ENCODE measurements at places on chromosomes 13 and 19.

GRCh38 chr13:46553521-46553885 is 533 bp downstream of the LRCH1 start:
- DNase-seq, result no peak

GRCh38 chr19:584240-585001 is 5.3 kb upstream of the HCN2 start:
- peak; percentile 62 for DNase-seq

DNA sequence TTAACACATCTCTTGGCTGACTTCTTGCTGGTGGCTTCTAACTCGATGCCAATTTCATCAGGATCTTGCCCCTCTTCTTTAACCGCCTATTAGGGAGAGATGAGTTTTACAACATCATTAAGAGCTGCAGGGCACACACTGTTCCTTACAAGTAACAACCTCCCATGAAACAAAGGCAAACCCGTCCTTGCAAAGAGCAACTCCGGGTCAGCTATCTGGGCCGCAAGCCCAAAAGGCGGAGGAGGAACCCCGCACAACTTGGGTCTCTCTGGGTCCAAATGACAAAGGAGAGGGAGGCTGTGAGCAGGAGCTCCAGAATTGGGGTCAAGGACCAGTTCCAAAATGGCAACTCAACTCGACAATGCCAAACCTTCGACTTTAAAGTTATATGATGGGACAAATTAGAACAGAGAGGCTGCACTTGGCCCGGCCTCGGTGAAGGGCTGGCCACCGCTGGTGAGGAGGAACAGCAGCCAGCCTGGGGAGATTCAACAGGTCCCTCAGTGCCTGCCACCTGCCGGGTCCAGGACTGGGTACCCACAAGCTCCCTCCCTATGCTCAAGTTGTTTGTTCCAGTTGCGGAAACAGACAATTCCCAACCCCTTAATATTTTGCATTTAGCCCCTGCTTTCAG is 1.1 kb downstream of the SAFB2 start:
- no peak for DNase-seq

GRCh38 chr13:98180092-98180491 is 3.0 kb upstream of the RNF113B start:
- no peak for DNase-seq

- no peak for DNase-seq
Measured at GRCh38 chr13:28872427-28873176, 52.5 kb downstream of the MTUS2 start.

DNA sequence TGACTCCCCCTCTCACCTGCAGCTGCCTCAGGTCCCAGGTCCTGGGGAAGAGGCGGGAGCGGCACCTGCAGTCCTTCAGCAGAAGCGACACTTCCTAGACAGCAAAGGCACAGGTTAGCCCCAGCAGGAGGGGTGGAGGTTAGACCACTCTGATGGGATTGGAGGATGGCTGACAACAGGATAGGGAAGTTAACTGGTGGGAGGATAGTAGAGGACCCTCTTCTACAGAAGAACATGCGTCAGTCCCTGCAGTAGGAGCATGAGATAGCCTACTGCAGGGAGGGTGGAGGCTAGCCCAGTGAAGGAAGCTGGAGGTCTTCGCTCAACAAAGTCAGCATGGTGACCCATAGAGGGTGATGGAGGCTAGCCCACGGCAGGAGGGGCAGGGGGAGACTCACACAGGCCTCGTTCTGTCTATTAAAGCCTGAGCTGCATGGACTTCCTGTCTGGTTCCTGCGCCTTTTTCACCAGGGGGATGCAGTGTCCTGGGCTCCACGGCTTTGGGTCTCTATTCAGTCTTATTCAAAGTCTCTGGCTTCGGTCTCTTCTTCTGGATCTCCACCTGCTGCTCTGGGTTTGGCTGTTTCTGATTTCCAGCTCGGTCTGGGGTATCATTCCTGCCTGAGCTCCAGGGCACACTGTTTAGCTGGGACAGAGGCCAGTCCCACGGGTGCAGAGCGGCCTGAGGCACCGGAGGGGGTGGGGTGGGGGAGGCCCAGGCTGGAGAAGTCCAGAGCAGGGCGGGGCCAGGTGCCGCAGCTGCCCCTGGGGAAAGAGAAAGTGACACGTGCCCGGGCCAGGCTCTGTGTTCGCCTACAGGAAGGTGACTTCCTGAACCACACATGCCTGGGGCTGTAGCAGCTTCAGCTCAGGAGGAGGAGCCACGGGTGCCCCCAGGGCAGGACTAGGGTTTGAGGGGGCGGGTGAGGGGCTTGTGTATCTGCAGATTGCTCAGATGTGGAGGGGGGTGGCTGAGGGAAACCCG is 7.3 kb downstream of the IFNL3 start:
- DNase-seq, result peak; percentile 38

- DNase-seq, result no peak
Measured at GRCh38 chr19:43132696-43133095, 50.2 kb upstream of the PSG2 start.
